ENCODE measurements at places on chromosomes 13 and 19. TPM values are rescaled to one million over a fixed set of nuclear protein-coding genes. Genes with fewer than 3 reads are reported as not detected.
A peak's percentile ranks its signal among the peaks of the same experiment; 100 is the strongest.

DNA sequence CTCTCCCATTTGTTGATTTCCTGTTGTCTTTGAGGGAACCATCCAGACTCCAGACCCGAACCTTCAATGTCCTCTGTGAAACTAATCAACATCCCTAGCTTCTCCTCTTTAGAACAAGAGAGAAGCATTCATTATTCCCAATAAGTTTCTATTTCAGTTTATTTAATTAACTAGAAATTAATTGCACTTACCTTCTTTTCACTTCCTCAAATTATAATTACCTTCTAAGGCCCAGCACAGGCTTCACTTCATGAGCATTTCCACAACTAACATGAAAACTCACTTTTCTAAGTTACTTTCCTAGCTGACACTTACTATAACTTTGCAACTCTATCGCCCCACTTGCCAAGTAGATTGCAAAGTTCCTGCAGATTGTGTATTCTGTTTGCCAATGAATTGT, 71.6 kb upstream of the HTR2A start:
- DNase-seq: no peak

DNA sequence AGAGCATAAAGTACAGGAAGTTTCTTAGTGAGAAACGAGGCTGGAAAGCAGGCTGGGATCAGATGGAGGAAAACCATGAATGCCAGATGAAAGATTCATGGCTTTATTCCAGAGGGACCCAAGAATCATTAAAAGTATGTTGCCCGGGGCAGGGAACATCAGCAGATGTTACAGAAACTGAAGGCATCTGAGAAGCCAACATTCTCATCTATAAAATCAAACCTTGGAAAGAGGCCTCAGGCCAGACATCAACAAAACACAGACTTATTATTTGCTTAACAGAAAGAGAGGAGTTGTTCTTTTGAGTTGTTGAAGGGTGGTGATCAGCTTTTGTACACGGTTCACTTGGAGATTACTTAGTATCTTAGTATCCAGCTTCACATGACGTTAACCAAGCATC, 543.6 kb downstream of the RFC3 start:
- DNase-seq: peak; percentile 45

The CERS4 gene
- polyA plus RNA-seq: 43.4 TPM

- no peak for DNase-seq
Observed at GRCh38 chr19:46489445-46490272, 6.0 kb downstream of the PNMA8B start.

The NLRP7 gene
- polyA plus RNA-seq: not detected

DNA sequence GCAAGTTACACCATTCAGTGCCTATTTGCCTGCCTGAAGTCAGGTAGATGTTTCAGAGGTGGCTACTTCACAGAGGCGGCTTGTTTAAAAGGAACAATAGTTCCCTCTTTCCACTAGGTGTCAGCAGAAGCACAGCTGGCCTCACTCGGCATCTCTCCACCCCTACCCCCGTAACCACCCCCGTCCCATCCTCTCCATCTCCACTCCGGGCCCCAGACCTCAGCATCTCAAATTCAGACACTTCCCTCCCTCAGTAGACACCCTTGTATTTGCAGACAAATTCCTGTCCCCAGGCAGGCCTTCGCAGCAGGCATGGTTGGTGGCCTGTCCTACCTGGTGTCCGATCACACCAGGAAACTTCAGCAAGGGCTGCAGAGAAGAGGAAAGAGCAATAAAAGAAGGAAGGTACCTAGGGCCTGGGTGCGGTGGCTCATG, 9.1 kb upstream of the DPP9 start:
- DNase-seq: no peak

DNA sequence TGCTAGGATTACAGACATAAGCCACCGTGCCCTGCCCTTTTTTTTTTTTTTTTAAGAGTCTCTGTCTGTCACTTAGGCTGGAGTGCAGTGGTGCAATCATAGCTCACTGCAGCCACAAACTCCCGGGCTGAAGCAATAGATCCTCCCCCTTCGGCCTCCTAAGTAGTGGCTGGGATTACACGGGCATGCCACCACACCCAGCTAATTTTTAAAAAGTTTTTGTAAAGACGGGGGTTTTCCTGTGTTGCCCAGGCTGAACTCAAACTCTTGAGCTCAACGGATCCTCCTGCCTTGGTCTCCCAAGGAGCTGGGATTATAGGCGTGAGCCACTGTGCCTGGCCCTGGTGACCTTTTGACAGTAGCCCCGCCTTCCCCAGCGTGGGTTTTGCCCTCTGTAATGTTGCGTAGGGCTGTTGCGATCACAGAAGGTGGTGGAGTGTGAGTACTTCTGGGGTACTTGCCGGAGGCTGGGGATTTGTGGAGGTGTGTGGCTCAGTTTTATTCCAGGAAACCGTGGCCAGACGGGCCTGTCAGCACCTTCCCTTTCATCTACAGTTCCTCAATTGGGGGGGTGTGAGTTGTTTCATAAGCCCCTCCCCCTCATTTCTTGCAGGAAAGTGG, 11.6 kb upstream of the RETN start:
- no peak for DNase-seq

GRCh38 chr19:39157997-39158389, 32.4 kb downstream of the PAK4 start:
- DNase-seq: no peak
